RPMI7951 (cell line): ENCODE measurements at places on chromosomes 3 and 15. TPM values are rescaled to one million over a fixed set of nuclear protein-coding genes. Genes with fewer than 3 reads are reported as not detected.
A peak's percentile ranks its signal among the peaks of the same experiment; 100 is the strongest.

DNA sequence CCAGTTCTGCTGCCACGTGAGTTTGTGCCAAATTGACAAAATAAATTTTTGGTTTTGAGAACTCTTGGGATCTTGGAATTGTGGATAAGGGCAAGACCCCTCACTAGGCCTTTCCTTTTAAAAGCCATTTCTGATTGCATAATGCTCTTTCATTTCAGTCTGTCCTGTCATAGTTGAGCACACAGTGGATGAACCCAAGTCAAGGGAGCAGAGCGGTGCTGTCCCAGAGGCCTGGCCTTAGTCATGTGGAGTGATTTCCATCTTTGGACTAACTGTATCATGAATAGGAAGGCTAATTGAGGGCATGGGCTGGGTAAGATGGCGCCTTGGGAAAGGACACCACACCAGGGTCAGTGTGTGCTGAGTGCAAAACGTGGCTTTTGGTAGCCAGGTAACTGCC is 304.0 kb downstream of the UACA start:
- DNase-seq: no peak

The REC114 gene
- not detected in 2 replicates for total RNA-seq

DNA sequence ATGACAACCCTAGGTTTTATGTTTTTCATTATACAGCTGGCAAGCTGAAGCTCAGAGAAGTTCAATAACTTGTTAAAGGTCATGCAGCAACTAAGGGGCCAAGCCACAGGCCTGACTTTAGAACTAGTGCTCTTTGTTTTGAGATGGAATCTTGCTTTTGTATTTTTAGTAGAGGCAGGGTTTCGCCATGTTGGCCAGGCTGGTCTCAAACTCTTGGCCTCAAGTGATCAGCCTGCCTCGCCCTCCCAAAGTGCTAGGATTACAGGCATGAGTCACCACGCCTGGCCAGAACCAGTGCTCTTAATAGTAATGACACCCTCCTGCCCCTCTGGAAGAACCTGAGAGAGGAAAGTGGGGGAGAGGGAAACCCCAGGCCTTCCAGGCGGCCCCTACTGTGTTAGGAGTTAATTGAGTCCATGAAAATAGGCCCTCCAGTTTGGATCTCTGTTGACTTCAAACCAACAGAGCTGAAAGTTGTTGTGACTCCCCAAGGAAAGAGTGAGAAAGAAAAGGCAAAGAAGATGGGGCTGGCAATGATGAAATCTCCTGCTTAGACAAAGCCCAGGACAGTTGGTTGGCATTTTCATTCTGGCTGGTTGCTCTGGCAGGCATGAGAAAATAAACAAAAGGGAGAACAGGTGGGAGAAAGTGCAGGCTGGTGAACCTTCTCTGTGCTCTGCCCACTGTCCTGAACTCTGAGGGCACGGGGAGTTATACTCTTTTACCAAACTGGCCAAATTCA is 3.6 kb upstream of the PRRT3 start:
- DNase-seq: no peak

GRCh38 chr15:90921887-90922286 is 10.5 kb downstream of the HDDC3 start:
- no peak for DNase-seq

The COMMD2 gene
- total RNA-seq: 40.5 and 50.8 TPM in 2 replicates

The RUBCN gene
- 20.4 and 20.7 TPM in 2 replicates for total RNA-seq

- peak; percentile 29 for DNase-seq
Measured at GRCh38 chr3:172084871-172085556, 45.6 kb downstream of the FNDC3B start.

DNA sequence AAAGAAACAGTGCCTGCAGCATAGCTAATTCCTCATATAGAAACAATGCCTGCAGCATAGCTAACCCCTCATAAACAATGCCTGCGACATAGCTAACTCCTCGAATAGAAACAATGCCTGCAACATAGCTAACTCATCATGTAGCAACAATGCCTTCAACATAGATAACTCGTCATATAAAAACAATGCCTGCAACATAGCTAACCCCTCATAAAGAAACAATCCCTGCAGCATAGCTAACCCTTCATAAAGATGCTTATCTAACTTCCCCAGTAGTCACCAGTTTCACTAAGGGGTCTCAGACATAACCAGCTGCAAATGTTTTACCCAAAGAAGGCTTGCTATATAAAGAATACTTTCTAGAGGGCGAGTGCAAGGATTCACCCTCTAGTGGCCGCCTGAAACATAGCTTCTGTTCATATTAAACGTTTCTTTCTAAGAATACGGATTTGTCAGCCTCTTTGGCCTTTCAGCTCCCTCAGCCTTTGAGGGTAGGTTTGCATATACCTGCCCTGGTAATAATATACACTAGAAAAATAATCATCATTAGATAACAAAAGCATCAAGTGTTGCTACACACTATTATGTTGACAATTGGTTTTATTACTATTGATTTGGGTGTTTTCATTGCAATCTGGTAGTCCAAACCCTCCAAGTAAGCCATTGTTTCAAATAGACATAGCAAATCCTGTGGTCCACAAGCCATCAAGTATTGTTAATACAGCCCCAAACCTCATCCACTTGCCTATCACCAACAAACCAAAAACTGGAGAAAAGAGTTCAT is 44.4 kb upstream of the FAN1 start:
- peak; percentile 23 for DNase-seq

The SLC7A14 gene
- total RNA-seq: 0.12 TPM in 1 of 2 replicates, not detected in the other

DNA sequence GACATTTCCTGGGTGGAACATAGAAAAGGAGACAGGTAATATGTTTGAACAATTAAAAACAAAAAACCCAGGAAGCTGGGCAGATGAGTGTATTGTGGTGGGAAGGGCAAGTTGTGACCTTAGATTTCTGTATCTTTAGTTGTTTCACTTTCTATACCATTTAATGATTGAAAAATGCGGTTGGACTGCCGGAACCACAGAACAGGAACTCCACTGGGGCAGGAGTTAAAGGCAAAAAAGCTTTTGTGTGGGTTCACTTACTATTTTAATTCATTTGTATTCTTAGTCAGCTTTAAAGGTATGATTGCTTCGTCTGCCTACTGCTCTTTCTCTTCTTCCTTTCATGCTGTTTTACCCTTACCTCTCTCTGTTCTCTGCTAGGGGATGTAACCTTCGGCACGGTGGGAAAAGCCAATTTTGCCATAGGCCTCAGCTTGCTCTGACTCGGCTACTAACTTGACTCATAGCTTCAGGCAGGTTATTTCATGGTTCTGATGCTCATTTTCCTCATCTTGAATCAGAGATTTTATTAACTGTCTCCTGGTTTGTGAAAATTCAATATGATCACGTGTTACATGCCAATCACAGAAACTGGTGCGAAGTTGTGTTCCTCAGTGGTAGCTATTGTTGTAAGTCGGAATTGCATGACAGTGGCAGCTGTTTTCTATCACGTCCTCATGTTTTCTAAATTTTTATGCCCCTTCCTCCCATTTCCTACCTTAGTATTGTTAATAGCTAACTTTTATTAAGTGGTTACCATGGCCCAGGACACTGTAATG is 1.6 kb upstream of the MCTP2 start:
- DNase-seq: peak; percentile 63

The CISH gene
- total RNA-seq: 1.1 and 1.8 TPM in 2 replicates

The GOLGA8T gene
- not detected in 2 replicates for total RNA-seq

DNA sequence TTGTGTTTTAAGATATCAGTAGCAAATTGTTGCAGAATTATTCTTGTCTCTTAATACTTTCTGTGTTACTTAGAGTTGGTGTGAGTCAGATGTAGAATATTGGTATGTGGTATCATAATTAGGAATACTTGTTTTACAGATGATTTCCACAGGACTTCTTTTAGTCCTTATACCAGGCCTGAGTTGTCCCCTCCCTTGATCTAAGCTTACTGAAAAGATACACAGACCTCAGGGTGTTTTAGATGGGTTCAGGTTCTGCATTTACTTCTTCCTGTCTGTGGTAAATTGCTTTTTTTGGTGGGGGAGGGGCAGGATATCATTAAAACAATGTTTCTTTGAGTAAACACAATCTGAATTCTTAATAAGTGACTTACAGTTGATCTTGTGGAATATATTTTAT is 14.2 kb downstream of the DZIP3 start:
- DNase-seq: no peak

The MFN1 gene
- 54.7 and 76.3 TPM in 2 replicates for total RNA-seq

DNA sequence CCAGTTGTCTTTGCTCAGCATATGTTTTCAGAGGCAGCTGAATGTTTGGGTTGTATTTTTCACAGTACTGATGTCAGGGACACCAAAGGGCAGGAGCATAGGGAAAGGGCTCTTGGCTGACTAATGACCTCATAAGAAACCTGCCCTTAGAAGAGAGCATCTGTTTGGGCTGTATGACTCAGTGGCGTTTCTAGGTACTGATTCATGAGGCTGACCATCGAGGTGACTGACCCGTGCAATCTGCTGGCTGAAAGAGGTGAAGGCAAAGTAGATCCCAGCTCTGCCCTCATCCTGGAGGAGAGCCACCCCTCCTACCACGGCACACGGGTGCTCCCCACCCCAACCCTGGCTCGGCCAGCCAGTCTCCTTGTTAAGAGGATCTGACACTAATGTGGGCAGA is 8.3 kb downstream of the LMCD1 start:
- DNase-seq: peak; percentile 97

The LRRC15 gene
- 93.4 and 95.0 TPM in 2 replicates for total RNA-seq

The NR2E3 gene
- total RNA-seq: not detected in 2 replicates

The SHC4 gene
- 1.2 and 1.9 TPM in 2 replicates for total RNA-seq

- DNase-seq: no peak
Measured at GRCh38 chr3:133881492-133881891, 14.2 kb downstream of the RAB6B start.

DNA sequence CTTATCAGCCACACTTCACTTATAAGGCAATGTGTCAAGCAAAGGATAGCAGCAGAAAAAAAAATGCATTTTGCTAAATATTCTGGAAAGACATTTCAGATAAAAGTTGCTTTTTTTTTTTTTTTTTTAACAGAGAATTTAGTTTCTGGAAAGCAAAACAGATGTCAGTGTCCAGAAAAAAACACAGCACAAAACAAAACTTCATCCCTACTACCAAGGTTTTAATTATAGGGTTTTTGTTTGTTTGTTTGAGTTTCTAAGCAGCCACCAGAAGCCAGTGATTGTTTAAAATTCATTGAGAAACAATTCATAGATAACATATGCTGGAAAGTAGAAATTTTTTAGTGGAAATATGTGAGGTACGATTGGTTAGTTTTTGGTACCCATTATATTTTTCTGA is 1202.7 kb downstream of the OTOL1 start:
- DNase-seq: no peak

The TICRR gene
- 9.0 and 11.7 TPM in 2 replicates for total RNA-seq

GRCh38 chr15:32908135-32908801 is 190.5 kb downstream of the GREM1 start:
- DNase-seq: no peak

DNA sequence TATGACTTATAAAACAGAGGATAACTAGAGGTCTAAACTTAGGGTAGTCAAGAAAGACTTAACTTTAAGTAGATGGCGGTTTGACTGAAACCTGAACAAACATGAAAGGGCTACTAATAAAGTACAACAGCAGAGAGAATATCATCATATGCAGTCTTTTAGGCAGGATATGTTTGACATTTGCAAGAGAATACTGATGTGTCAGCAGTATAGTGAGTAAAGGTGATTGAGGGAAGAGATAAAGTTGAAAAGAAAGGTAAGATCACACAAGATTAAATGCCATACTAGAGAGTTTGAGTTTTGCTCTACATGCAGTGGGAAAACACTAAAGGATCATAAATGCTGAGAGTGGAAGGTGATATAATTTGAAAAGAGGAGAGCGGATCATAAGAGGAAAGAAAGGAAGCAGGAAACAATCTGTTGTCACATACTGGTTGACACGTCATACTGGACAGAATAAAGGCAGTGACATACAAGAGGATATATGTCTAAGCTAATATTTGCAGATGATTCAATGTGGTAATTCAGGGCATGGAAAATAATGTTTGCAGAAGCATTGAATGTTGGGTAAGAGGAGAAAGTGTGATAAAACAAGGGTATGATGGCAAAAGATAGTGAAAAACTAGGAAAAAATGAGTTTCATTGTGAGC is 223.0 kb downstream of the EPHA6 start:
- DNase-seq: no peak

DNA sequence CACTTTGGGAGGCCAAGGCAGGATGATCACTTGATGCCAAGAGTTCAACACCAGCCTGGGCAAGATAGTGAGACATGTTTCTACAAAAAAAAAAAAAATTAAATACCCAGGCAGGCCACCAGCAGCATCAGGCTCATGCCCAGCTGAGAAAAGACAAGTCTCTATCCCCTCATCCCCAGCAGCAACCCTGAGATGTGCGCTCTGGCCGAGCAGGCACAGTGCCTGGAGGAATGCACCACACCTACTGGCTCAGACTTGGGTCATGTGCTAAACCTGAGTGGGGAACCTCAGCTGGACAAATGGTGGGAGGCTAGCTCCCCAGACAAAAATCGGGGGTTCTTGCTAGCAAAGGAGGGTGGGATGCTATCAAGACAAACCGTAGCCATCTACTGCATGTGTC is 10.2 kb upstream of the CCDC174 start:
- no peak for DNase-seq

The ATP13A4 gene
- total RNA-seq: not detected in 2 replicates

GRCh38 chr3:46888705-46889104 is 11.2 kb downstream of the PTH1R start:
- no peak for DNase-seq

DNA sequence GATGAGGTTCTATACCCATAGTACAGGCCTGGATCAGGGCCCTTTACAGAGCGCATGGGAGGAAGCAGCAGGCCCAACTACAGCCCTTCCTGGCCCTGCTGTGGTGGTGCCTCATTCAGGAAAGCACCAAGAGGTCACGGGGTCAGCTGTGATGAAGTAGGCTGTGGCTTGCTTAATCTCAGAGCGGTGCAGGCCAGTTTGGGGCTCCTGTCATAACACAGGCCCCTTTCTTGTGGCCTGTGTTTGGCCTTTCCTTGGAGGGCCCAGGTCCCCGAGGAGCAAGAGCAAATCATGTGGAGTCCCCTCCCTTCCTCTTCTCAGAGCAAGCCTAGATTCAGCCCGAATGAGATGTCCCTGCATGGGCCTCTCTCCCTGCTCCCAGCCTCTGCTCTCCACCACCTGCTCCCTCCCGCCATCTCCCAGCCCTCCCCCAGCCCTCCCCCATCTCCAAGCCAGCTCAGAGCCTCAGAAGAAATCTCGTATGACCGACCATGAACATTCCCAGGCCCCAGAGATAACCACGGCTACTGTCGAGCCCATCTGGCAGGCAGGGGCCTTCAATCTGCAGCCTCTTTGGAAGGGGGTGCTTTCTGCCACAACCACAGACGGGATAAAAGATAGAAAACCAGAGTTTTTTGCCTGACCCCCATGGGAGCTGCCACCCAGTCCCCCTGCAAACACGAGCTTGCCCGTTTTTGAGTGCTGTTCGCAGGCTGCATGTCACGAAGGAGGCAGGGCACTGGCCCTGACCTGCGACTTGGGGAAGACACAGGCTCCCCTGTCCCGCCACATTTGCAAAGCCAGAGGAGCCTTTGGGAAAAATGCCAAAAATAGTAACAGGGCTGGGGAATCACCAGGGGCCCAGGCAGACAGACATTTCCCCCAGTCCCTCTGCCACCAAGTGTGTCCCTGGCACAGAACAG is 32.3 kb upstream of the DUSP7 start:
- peak; percentile 82 for DNase-seq
